ENCODE measurements at places on chromosomes 5 and 9.
A peak's percentile ranks its signal among the peaks of the same experiment; 100 is the strongest.

GRCh38 chr9:87696641-87697040, 29.3 kb upstream of the CTSL start:
- DNase-seq: no peak

- no peak for DNase-seq
Measured at GRCh38 chr9:1007312-1007711, 30.9 kb downstream of the DMRT3 start.

DNA sequence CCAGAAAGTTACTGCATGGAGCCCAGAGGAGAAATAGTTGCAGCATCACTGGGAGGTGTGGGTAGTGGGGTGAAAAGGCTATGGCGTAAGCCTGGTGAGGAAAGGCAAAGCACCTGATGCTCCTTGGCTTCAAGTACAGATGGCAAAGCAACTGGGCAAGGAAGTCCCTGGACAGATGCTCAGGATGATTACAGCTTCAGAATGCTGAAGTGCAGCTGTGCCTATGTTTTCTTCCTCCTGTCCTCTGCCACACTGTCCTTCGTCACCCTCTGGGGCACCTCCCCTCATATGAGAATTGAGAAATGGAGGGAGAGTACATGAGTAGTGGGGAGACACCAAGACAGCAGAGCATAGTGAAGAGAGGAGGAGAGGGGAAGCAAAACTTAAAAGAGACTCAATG, 328.0 kb downstream of the PDE4D start:
- DNase-seq: no peak

- DNase-seq: no peak
Measured at GRCh38 chr5:147971472-147971871, 65.1 kb upstream of the C5orf46 start.

DNA sequence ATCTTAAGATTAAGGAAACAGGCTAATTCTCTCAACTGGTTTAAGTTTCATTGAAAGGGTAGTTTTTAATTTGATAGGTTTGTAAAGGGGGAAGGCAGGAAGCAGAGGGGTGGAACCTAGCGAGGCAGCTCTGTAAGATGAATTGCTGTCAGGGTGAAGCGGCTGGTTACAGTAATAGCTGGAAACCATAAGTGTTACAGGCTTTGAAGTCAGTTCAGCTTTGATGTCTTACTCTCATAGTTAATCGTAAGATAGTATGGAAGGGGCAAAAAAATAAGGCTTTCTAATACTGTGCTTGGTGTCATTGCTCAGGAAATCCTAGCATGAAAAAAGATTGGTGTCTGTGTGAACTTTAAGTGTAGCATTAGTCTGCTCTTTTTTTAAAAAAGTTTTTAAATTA, 20.3 kb downstream of the POU5F2 start:
- no peak for DNase-seq

DNA sequence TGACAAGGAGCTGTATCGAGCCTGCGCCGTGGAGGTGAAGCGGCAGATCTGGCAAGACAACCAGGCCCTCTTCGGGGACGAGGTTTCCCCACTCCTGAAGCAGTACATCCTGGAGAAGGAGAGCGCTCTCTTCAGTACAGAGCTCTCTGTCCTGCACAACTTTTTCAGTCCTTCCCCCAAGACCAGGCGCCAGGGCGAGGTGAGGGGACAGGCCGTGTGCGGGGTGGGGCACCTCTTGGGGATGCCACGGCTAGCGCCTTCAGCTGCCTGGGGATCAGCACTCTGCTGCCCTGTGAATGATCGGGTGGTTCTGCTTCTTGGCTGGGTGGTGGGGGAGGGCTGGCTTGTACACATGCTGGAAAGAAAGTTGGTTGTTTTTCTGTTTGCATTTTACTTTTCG, 1.7 kb downstream of the NELFB start:
- DNase-seq: no peak

GRCh38 chr9:97561501-97561900, 60.0 kb downstream of the TMOD1 start:
- DNase-seq: peak; percentile 30

Measured in mesenteric fat pad (tissue), 1 donor.